IPS-NIHi11 (cell line): ENCODE measurements at places on chromosomes 1 and 21.

DNA sequence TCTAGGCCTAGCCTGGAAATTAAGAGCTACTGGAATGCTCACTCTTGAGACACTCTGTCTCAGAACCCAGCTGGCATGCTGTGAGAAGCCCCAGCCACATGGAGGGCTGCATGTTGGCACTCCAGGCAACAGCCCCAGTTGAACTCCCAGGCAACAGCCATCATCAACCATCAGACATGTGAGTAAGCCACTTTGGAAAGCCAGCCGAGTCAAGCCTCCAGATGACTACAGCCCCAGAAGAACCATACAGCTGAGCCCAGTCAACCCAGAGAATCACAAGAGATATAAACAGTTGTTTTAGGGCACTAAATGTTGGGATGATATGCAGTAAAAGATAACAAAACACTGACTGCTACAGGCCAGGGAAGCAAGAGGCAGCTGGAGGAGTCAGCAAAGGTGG, 17.7 kb upstream of the MAN1C1 start:
- no peak for DNase-seq

DNA sequence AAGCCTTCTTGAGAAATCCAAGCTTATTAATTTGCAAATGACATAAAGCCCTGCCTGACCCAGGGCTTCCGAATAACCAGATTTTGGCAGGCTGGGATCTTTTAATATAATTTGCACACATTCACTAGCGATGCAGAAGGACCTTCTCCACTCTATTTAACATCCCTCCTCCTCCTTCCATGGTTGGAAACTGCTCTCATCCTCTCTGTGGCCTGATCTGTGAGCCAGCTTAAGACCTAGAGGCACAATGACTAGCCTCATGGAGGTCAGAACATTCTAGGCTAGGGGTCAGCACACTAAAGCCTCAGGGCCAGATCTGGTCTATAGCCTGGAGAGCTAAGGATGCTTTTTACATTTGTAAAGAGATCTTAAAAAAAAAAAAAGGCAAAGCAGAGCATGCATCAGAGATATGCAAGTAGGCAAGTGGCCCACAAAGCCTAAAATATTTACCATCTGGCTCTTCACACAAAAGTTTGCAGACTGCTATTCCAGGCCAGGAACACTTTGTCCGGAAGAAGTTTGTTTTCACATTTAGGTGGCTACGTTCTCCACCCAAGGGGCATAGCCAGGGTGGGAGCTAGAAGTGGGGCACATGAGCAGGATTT, 138.2 kb upstream of the HMGB4 start:
- DNase-seq, result no peak

DNA sequence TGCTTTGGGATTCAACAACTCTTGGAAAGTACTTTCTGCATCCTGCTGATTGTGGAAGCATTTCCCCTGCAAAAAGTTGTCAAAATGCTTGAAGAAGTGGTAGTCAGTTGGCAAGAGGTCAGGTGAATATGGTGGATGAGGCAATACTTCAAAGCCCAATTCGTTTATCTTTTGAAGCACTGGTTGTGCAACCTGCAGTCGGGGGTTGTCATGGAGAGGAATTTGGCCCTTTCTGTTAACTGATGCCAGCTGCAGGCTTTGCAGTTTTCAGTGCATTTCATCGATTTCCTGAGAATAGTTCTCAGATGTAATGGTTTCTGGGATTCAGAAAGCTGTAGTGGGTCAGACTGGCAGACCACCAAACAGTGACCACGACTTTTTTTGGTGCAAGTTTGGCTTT, 47.6 kb upstream of the GJA5 start:
- no peak for DNase-seq

- DNase-seq, result no peak
Observed at GRCh38 chr1:161721738-161722343, 497 bp downstream of the FCRLB start.

DNA sequence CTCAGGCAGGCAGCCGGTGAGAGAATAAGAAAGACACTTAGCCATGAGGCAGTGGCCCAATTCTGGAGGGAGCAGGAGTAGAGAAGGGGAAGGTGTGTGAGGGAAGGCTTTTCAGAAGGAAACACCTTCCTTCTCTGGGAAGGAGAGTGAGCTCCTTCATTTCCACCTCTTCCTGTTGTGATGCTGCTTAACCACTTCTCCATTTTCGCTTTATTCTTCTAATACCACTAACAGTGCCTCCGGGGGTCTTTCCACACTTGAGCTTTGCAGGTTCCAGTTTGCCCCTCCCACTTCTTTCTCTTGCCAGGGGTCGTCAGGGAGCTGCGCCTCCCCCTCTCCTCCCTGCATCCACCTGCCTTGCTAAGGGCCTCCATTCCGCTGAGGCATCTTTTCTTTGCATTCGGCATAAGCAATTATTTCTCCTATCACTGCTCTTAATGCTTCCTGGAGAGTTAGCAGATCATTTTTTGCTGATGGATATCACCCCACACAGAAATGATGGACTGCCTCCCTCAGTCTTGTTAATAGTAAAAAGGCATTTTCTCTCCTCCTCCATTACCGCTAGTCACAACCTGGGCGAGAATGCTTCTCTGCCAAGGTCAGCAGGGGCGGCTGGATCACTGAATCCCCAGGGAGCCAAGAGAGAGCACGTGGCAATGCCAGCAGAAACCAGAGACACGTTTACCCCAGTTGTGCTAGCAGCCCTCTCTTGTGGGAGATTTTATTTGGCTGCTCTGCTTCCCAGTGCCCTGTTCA, 74.8 kb downstream of the ELAVL4 start:
- peak; percentile 25 for DNase-seq

- DNase-seq, result no peak
Observed at GRCh38 chr1:167752219-167752985, 30.6 kb downstream of the MPZL1 start.

GRCh38 chr1:3341236-3341994, 113.0 kb upstream of the ARHGEF16 start:
- DNase-seq, result no peak

GRCh38 chr21:34519016-34519415, 7.0 kb upstream of the KCNE1 start:
- DNase-seq, result no peak

GRCh38 chr1:19450811-19451515, 34.4 kb downstream of the CAPZB start:
- no peak for DNase-seq

GRCh38 chr1:117815926-117816325, 113.5 kb downstream of the GDAP2 start:
- no peak for DNase-seq

- DNase-seq, result no peak
Observed at GRCh38 chr1:221884821-221885220, 142.9 kb upstream of the DUSP10 start.

GRCh38 chr1:9281071-9281827, 11.4 kb upstream of the SPSB1 start:
- DNase-seq, result no peak

DNA sequence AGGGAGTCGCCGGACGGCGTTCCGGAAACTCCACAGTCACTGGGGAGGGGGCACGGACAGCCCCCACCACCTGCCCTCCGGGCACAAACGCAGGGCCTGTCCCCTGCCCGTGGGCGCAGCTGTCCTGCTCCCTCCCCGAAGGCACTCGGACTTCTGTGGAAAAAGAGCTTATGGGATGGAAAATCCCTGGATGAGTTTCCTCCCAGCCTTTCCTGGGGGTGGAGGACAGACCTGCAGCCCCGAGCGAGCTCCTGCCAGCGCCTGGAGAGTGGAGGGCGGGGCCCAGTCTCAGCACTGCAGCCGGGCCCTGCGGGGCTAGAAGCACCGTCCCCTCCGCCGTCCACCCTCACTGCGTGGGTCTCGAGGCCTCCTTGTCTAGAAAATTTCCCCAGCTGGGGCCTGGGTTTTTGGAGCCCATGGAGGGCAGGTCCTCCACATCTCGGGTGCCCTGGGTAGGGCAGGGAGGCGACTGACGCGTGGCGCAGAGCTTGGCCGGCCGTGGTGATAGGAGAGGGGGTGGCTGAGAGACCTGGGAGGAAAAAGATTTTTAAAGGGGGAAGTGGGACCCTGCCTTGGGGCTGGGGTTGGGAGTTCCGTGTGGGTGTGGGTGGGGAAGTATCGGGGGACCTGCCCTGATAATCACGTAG, 6.4 kb upstream of the COL6A1 start:
- peak; percentile 46 for DNase-seq

DNA sequence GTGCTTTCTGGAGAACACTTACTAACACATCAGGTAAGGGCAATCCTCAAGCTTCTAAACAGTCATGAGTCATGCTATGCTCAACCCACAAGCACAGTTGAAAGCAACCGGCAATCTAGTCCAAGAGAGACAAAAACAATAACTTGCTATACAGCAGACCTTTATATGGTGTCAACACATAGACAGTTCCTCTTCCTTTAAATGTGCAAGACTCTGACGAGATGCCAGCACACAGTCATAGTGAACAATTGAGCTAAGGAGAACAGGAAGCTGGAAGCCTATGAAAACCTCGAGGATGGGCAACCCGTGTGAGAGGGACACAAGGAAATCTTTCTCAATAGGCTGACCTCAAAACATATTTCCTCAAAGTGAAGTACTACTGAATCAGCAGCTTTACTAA, 5.3 kb downstream of the ADIPOR1 start:
- DNase-seq, result no peak

- DNase-seq, result peak; percentile 51
Observed at GRCh38 chr1:42931911-42932422, 26.7 kb downstream of the SLC2A1 start.

- DNase-seq, result no peak
Observed at GRCh38 chr1:71836904-71837303, 445.4 kb downstream of the NEGR1 start.

- no peak for DNase-seq
Observed at GRCh38 chr1:14228677-14229076, 369.8 kb upstream of the KAZN start.

DNA sequence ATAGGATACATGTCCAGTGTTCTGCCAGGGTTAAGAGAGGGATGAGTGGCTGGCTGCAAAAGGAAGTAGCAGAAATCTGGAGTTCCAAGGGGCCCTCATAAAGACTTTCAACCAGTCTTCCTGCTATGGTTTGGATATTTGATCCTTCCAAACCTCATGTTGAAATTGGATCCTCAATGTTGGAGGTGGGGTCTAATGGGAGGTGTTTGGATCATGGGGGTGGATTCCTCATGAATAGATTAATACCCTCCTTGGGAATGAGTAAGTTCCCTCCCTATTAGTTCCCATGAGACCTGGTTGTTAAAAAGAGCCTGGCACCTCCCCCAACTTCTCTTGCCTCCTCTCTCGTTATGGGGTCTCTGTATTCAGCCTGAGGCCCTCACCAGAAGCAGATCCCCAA, 10.1 kb upstream of the GNG12 start:
- DNase-seq, result no peak

DNA sequence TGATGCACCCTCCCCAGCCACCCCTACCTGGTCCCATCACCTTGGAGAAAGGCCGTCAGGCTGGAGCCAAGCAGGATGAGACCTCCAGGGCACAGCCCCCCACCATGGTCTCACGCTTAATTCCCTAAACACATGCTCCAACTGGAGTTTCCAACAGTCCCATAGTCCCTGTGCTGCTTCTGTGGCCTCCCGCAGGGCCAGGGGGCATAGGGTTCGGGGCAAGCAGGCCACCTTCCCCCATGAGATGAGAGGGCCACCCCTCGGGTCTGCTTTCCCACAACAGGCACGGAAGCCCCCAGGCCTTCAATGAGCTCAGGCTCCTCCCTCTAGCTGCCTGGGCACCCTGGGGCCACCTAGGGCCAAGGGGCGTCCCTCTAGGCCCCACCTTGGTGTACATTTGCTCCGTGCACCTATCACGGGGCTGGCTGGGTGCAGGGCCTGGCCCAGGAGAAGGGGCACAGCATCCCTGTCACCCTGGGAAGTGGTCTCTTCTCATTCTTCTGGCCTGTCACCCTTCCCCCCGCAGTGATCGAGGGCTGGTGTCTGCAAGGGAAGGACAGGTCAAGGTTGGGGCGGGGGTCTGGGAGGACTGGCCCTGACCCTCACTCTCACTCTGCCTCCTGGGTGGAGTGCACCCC, 42.4 kb downstream of the TRIM11 start:
- DNase-seq, result no peak

DNA sequence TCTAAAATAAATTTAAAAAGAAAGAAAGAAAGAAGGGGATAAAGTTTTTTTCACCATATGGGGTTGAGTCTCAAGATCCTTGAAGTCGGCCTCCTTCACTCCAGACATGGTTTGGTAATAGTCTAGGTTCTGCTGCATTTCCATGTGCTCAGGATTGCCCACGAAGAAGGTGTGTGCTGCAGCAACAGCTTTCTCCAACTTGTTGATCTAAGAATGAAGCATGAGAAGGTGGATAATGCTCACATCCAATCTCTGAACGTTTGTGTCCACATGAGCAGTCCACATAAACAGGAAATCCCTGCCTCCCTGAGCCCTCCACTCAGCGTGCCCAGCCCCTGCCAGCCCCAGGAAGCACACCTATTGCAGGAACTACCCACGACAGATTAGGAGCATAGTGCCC, 4.6 kb downstream of the P3H1 start:
- DNase-seq, result no peak

DNA sequence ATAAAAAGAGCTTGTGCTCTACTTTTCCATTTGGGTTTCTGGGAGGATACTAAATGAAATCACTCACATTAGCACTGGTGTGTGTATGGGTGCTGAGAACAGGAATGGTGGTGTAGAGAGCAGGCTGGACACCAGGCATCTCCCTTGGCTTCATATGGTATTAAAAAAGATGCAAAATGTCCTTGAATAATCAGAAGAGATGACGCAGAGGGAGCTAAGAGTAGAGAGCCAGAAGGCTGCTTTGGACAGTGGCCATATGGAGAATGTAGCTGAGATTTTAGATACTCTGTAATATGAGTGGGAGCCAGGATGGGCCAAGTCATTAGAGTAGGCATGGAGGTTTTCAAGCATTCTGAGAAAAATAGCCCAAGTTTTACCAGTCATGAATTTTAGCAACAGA, 112.3 kb upstream of the ZRANB2 start:
- DNase-seq, result no peak

- no peak for DNase-seq
Observed at GRCh38 chr1:178500936-178501554, 4.3 kb upstream of the CLEC20A start.

DNA sequence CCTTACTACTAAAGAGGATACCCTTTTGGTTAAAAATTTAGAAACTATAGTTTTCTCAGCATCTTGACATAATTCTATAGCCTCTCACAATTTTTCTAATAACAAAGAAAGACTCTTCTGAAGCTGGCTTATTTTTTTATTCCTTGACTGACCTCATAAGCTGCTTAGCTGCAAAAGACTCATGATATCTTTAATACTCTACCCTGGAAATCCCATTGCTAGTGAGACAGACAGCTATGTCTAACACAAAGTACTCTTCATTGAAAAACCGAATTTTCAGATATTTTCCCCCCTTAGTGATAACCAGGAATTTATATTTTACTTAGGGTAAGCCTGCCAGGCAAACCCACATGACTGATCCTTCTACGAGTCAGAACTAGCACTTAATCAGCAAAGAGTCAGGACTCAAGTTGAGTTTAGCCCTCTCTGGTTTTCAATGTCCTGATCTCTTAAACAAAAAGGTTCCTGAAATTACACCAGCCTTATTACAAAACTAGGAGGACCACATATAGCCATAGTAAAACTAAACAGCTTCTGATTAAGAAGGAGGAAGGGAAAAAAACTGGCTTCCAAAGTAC, 56.9 kb downstream of the ENAH start:
- DNase-seq, result no peak
